ENCODE measurements at places on chromosomes 2 and 18.

DNA sequence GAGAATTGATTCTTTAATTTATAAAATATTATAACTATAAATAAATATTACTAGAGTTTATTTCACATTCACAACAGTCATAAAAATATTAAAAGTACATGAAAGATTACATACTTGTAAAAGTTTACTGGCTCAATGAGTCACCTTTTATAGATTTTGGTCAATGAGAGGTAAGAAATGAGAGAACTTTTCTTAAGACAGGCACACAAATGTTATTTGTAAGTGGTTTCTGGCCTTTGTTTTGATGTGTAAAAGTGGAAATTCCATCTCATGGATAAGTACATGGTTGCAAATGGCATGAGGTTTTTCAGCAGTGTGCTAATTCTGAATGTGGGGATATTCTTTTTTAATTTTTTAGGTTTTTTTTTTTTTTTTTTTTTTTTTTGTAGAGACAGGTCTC is 63.8 kb downstream of the TTC27 start:
- no peak for DNase-seq

DNA sequence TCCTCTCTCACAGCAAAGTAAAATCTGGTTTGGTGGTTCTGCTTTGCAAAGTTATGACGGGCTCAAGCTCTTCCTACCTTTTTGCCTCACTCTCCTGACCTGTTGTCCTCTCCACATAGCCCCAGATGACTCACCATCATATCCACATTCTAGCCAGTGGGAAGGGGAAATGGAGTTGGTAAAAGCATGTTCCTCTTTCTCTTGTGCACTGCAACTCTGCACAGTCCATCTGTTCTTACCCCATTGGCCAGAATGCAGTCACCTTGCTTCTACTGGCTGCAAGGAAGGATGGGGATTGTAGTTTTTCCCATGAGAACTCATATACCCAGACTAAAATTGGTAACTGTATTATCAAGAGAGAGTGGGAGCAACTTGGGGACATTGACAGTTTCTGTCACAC is 50.4 kb upstream of the SMIM21 start:
- DNase-seq, result no peak

GRCh38 chr2:238387332-238387731 is 39.4 kb upstream of the ASB1 start:
- peak; percentile 24 for DNase-seq

- no peak for DNase-seq
Observed at GRCh38 chr2:152465541-152465940, 130.6 kb downstream of the FMNL2 start.

DNA sequence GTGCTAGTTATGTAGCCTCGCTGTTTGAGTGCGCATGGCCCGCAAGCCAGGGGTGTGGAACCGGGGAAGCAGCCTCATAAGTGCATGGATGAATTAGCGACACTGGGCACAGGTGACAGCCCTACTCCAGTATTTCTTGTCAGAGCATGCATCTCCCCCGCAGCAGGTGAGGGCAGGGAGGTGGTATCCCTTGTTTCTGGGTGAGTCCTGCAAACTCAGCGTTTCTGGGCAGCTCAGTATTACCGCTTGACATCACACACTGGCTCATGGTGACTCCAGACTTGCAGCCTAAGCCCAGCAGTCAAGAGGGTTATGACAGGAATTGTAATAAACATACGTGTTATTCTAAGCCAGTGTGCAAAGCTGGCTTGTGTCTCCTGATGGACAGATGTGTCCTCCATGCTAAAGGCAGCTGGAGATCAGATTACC is 2.5 kb downstream of the CABLES1 start:
- no peak for DNase-seq

- no peak for DNase-seq
Observed at GRCh38 chr18:25284861-25285550, 67.0 kb downstream of the ZNF521 start.

DNA sequence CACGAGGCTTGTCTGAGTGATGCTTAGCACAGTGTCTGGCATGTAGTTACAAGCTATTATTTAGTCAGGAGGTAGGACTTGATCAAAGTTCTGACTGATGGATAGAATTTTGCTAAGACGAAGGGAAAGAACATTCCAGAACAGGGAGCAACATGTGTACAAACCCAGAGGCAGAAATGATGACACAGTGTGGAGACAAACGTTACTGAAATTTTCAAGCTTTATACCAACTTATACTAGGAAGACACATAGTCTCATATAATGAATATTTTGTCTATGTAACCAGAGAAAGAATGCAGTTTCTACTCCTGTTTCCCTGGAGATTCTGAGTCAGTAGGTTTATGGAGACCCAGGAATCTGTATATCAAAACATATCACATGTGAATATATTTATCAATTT is 123.4 kb downstream of the FAM124B start:
- DNase-seq, result no peak

DNA sequence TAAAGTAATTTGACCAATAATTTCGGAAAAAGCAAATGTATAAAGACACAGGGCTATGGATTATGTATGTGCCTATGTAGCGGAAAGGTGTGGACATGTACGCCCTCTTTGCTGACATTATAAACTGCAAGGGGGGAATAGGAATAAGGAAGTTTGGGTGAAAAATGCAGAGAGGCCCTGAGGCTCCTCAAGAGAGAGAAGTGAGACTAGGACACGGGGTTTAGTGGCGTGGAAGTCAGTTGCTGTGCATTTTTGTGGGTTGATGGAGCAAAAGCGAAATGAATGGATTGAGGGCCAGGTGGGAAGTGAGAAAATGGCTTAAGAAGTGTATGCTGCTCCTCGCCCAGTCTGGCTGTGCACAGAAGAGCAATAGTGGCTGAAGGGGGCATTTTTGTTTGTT is 96.2 kb upstream of the B3GNT7 start:
- no peak for DNase-seq

DNA sequence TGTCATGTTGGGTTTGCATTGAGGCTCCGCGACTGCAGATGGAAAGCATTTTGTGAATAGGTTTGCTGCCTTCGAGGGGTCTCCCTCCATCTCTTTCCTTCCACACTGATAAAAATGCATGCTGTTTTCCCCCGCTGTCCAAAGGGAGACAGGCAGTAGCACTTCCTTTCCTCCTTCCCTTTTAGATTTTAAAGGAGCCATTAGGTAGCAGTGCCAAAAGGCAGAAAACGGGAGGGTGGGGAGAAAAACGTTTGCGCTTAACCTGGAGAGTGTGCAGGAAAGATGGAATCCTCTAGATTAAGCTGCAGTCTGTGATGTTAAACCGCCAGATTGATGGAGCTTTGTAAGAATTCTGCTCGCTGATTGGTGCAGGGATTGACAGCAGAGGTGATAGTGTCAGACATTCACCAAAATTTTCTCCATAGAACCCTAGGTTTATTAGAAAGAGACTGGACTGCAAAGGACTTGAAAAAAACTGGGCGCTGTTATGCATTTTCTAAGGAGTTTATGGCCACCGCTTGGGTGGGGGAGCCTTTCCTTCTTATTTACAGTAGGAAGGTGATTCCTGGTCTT is 688 bp downstream of the MAPRE2 start:
- DNase-seq, result no peak

- DNase-seq, result no peak
Observed at GRCh38 chr18:63378919-63379638, 12.1 kb upstream of the KDSR start.

DNA sequence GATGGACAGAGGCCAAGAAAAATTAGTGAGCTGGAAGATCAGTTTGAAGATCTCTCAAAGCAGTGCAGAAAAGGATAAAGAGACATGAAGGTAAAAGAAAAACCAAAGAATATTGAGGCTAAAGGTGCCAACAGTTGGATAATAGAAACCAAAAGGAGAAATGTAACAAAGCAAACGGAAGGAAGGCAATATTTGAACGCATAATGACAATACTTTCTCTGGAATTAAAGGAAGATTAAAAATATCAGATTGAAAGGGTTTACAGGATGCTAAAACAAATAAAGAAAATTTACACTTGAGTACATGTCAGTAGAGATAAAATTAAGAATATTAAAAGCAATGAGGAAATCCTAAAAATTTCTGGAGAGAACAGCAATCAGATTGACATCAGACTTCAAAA is 125.9 kb upstream of the SEC11C start:
- DNase-seq, result no peak

DNA sequence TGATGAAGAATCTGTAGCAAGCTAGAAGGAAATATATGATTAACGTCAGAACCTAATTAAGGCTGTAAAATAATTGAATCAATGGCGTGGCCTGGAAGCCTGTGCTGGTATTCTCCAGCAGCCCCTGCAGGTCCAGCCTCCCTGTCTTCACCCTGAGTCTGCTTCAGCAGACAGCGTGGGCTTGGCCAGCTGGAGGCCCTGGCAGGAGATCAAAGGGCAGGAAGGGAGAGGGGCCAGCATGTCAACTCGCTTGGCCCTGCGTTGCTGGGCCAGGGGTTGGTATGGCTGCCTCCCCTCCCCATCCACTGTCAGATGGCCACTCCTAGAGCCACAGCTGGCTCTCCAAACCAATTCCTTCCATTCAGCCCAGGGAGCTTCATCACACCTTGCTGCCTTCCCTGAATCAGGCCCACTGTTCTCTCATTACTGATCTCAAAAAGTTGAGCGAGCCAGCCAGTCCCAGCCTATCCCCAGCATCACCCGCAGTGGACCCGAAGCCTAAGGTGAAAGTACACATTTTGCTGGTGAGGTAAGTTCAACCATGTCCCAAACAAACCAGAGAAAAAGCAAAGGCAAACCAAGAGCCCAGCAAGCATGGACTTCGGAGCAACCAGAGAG is 228.4 kb upstream of the AGAP1 start:
- no peak for DNase-seq

- no peak for DNase-seq
Observed at GRCh38 chr2:67572721-67573435, 175.7 kb downstream of the ETAA1 start.

GRCh38 chr2:45102579-45103117 is 93.4 kb upstream of the SIX2 start:
- no peak for DNase-seq

DNA sequence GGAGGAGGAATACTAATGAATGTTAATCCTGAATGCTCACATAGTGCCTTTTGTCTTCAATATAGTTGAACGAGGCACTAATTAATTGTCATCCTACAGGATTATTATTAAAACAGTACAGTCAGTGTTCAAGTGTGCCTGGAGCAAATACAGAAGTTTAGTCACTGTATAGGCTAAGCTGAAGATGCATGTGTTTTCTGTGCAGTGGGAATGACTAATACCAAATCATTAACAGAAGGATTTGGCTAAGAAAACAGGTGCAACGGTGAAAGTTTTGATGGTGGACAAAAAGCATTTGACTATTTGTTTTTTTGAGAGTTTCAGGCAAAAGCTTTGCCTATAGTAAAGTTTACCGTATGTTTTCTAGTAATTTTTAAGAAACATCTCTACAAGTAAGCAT is 62.8 kb downstream of the DCC start:
- DNase-seq, result no peak

- no peak for DNase-seq
Observed at GRCh38 chr2:95039363-95039762, 13.9 kb downstream of the MAL start.

DNA sequence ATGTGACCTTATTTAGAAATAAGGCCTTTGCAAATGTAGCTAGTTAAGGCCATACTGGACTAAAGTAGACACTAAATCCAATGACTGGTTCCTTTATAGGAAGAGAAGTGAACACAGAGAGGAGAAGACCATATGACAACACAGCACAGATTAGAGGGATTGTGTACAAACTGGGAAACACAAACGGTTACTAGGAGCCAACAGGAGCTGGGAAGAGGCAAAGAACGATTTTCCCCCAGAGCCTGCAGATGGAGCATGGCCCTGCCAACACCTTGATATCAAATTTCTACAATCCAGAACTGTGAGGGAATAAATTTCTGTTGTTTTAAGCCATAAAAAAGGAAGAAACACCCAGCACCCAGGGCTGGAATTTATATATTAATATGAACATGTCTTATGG is 38.7 kb upstream of the COL5A2 start:
- no peak for DNase-seq

DNA sequence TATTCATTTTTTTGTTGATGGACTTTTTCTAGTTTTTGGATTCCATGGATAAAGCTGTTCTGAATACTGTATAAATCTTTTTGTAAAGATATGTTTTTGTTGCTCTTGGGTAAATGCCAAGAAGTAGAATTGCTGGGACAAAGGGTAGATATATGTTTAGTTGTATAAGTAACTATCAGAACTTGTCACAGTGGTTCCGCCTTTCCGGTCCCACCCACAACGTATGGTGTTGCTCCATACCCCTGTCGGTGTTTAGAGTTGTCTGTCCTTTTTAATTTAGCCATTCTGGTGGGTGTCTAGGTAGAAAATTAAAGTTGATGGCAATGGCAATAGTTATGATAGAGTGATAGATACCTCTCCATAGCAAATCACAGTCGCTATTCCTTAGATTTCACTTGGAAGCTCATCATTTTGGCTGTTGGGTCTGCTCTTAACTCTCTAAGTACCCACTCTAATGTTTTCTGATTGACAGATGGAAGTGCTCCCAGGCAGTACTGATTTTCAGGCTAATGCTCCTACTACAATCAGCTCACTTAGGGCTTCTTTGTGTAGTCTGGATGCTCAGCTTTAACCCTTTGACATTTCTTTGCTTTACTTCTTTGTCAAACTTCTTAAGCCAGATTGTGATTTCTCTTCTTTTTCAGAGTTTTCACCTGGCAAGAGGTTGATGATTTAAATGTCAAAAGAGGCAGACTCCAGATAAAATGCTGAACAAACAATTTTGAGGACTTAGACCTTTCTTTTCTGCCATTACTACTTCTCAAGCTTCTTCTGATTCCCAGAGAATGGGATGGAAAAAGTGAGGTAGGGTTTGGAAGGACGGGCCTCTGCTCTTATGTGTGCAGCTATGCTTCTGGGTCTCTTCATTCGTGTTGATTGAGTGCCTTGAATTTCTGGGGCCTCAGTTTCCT is 156.4 kb downstream of the AQP4 start:
- DNase-seq, result peak; percentile 8

DNA sequence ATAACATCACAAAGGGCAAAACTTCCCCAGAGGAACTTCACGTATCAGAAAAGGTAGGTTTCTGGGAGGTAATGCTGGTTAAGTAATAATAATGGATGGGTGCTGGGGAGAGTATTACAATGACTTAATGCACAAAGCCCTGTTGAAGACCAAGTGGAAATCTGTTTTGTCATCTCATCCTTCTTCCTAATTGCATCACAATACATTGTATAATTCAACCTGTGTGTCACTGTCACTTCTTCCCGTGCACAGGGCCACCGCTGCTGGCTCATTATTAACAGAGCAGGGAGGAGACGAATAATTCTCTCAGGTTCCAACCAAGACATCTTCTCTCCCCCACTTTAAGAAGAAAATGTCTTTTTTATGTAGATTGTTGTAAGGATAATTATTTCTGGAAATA is 290.9 kb downstream of the AGAP1 start:
- DNase-seq, result no peak

- DNase-seq, result no peak
Observed at GRCh38 chr18:5196253-5197031, 615 bp downstream of the AKAIN1 start.

- no peak for DNase-seq
Observed at GRCh38 chr18:60389314-60389713, 16.7 kb upstream of the MC4R start.
